RWPE2 (cell line): ENCODE measurements at places on chromosomes 4 and X.
A peak's percentile ranks its signal among the peaks of the same experiment; 100 is the strongest.

- no peaks in the 10 kb centered on the region for H3K27me3 ChIP-seq
- H3K27ac ChIP-seq: no peak overlapping the region
- H3K4me1 ChIP-seq: peaks cover 5% of the 10 kb centered on the region
- no peaks in the 10 kb centered on the region for H3K36me3 ChIP-seq
- no peak overlapping the region for H3K4me3 ChIP-seq
Measured at GRCh38 chrX:22627576-22627975, 354.9 kb downstream of the CBLL2 start.

DNA sequence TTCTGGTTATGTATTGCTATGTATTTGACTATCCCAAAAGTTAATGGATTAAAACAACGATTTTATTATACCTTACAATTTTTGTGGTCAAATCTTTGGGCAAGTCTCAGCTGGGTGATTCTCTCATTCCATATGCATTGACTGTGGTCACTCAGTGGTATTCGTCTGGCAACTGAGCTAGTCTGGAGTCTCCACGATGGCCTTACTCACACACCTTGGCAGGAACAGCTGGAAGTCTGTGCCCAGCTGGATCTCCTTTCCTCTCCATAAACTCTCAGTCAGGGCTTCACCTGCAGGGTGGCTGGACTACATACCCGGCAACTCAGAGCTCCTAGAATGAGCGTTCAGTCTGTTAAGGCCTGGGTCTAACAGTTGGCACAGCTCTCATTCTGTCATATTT, 141.1 kb upstream of the WDFY3 start:
- DNase-seq: no peak
- H3K36me3 ChIP-seq: no peaks in the 10 kb centered on the region
- no peaks in the 10 kb centered on the region for H3K4me1 ChIP-seq
- no peak overlapping the region for H3K27ac ChIP-seq
- H3K27me3 ChIP-seq: no peaks in the 10 kb centered on the region

DNA sequence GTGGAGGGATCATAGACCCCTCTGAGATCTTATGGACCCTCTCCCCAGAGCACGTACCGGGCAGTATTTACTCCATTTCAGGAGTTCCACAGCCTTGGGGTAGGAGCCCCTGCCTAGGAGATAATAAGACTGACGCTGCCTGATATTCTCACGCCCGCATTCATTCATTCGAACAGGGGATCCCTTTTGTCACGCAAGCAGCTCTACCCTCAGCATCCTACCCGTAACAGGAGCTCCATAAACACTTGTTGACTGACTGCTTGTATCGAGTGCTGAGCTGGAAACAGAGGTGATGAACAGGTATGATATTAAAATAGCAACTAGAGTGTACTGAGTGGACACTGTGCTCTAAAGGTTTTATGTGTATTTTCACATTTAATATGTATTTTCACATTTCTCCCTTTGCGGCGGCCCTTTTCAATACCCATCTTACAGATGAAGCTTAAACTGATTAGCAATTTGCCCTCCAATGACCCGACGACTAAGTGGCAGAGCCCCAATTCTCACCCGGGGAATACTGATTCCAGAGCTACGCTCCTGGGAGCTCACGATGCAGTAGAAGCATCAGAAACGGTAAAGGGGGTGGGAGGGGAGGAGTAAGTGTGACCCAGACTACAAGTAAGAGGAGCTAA, 888 bp downstream of the RAB28 start:
- H3K4me1 ChIP-seq: peaks cover 21% of the 10 kb centered on the region
- peaks cover 11% of the 10 kb centered on the region for H3K36me3 ChIP-seq
- peak overlapping the region; percentile 54 for H3K27ac ChIP-seq
- H3K27me3 ChIP-seq: no peaks in the 10 kb centered on the region
- DNase-seq: no peak

DNA sequence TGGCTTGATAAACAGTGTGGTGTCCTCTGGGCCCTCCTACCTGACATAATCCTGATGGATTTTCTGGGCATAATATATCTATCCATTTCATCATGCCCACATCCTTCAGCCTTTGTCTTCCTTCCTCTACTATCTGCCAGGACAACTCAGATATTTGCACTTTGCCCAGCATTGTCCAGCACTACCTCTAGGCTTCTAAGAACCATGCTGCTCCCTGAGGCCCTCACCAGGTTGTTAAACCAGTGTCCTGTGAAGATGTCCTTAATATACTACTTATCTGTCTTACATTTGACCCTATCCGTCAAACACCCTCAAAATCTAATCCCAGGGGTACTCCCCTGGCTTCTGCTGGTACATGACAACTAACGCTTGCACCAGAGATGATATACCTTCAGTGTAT, 58.2 kb upstream of the MAML3 start:
- no peak for DNase-seq
- no peaks in the 10 kb centered on the region for H3K36me3 ChIP-seq
- H3K27ac ChIP-seq: no peak overlapping the region
- H3K27me3 ChIP-seq: no peaks in the 10 kb centered on the region
- H3K4me1 ChIP-seq: peaks cover 12% of the 10 kb centered on the region
- no peak overlapping the region for H3K4me3 ChIP-seq

DNA sequence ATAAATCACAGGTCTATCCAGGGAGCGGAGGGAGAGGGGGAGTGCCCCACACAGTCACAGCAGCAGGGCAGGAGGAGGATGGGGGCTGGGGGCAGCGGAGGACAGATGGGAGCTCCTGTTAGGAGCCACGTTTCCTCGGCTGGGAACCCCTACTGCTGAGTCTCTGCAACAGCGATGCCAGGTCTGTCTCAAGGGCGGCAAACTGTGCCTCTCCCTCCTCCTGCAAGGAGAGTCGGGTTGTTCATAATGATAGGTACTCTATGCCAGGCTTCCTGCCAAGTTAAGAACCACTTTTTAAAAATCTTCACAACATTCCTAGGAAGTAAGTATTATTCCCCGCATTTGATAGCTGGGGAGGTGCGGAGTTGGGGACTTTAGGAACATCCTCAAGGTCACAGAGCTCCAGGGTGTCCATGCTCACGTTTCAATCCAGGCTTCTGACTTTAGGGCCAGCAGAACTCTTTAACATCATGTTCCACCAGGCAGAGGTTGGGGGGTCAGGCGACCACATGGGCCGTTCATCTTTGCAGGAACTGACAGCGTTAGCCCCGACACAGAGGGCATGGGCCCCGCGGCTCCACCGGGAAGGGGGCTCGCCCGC, 98.3 kb upstream of the MAML3 start:
- peaks cover 11% of the 10 kb centered on the region for H3K4me1 ChIP-seq
- H3K27ac ChIP-seq: no peak overlapping the region
- no peaks in the 10 kb centered on the region for H3K36me3 ChIP-seq
- H3K27me3 ChIP-seq: no peaks in the 10 kb centered on the region
- no peak for DNase-seq

DNA sequence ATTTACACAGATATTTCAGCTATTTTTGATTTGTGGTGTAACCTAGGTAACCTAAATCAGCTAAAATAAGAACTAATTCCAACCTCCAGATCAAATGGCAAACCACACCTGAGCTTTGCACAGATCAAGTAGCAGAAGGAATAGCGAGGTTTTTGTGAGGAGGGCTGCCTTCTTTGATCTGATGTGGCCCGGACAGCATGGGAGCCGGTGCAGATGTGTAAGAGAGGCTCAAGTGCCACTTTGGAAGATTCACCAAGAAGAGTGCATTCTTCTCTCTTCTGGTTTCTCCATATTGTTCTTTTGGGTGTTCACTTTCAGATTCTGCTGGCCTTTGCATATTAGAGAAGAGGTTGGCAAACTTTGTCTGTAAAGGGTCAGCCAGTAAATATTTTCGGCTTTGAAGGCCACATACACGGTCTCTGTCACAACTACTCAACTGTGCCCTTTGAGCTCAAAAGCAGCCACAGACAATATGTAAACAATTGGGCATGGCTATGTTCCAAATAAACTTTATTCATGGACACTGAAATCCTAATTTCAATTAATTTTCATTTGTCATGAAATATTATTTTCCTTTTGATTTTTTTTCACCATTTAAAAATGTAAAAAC, 78.9 kb upstream of the FAM9C start:
- H3K27me3 ChIP-seq: no peaks in the 10 kb centered on the region
- no peak overlapping the region for H3K27ac ChIP-seq
- H3K4me3 ChIP-seq: no peak overlapping the region
- DNase-seq: no peak

GRCh38 chrX:119481323-119481801, 13.1 kb downstream of the SLC25A5 start:
- no peaks in the 10 kb centered on the region for H3K36me3 ChIP-seq
- H3K27me3 ChIP-seq: no peaks in the 10 kb centered on the region
- no peak overlapping the region for H3K27ac ChIP-seq
- H3K4me1 ChIP-seq: peaks cover 3% of the 10 kb centered on the region
- DNase-seq: no peak
